ENCODE measurements at places on chromosomes 1 and 21. TPM values are rescaled to one million over a fixed set of nuclear protein-coding genes. Genes with fewer than 3 reads are reported as not detected.

- DNase-seq, result no peak
Observed at GRCh38 chr1:68131261-68131660, 80.8 kb upstream of the DIRAS3 start.

- no peak for DNase-seq
Observed at GRCh38 chr1:221910222-221910621, 168.3 kb upstream of the DUSP10 start.

GRCh38 chr1:147820761-147821297, 60.4 kb upstream of the GJA5 start:
- no peak for DNase-seq

DNA sequence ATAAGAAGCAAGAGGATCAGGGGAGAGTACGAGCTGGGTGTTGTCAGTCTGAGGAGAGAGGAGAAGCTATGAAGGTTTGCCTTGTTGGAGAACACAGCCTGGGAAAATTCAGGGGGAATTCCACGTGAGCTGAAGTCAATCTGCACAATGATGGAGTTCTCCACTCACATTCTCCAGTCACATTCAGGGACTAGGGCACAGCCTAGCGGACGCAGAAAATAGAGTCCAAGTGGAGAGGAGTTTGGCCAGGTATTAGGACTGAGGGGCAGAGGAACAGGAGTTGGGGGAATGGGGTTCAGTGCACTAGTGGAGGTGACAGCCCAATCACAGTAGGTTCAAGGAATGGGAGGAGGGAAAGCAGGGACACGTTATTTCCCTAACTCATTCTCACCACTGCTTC, 124.0 kb downstream of the KCNH1 start:
- DNase-seq, result no peak

GRCh38 chr1:236311040-236311439, 29.3 kb upstream of the ERO1B start:
- DNase-seq, result no peak

- DNase-seq, result no peak
Observed at GRCh38 chr1:228314658-228315483, 91.8 kb downstream of the TRIM11 start.

DNA sequence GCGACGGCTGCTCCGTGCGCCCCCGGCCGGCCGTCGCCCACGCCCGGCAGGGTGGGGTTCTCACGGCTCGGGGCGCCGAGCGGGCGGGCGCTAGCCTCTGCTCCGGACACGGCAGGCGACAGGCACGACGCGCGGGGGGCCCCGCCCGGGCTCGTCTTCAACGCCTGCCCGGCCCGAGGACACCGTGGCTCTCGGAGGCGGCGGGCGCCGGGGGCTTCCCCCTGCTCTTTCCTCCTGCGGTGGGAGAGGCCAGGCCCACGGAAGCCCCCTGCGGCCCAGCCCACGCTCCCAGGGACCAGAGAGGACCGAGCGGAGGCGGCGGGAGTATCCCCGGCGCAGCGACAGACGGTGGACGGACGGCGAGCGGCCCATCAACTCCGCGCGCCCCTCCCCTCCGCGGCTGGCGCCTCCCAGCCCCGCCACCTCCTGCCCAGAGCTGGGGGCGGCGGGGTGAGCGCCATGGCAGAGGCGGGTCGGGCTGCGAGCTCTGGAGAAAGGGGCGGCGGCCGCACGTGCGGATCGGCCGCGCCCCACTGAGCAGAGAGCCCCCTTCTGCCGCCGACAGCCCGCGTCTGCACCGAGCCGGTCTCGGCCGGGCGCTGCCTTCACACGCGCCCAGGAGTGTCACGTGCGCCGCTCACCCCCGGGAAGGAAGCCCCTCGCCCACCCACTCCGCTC, at the start of the genes SHE and TDRD10:
Gene SHE (minus strand): TSS at position 347 of the 678 bp plus-strand sequence. CDS start 386 bp downstream, outside the sequence.
Gene TDRD10 (plus strand): TSS at position 154 of the 678 bp plus-strand sequence. CDS start 4,685 bp downstream, outside the sequence.
- peak; percentile 63 for DNase-seq

- no peak for DNase-seq
Observed at GRCh38 chr21:42599962-42600361, 53.5 kb upstream of the PDE9A start.

DNA sequence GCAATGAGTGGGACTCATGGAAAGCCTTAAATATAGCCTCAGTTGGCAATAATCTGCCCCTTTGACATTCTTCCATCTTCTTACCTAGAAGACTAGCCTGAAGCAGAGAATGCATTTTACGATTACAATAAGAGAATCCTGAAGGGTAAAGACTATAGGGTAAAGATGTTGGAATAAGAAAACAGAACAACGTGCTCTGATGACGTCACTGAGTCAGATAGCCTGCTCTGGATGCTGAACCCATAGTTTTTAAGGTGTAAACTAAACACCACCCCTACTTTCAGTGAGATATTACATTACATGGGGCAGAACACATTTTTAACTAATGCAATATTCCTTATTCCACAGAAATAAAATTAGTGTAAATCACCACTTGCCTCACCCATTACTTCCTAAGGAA, 240.4 kb downstream of the KCNT2 start:
- no peak for DNase-seq

- DNase-seq, result no peak
Observed at GRCh38 chr1:201190624-201191051, at the start of gene IGFN1. IGFN1 (plus strand) TSS chr1:201190824; CDS start chr1:201193294, 2,470 bp downstream.

DNA sequence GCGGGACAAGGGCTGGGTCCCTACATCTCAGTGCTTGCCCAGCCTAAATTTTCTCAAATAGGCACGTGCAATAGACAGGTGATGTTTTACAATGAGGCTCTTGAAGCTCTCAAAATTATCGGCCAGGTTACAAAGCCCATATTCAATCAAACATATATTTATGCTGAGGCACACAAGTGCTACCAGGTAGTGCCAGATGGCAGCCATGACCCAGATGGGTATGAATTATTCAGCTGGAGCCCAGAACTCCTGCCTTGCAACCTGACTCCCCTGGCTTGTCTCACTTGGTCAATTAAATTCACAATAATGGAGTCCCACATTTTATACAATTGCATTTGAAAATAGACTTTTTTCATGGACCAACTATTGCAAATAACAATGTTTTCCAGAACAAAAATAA, 12.3 kb upstream of the ADAM30 start:
- no peak for DNase-seq

DNA sequence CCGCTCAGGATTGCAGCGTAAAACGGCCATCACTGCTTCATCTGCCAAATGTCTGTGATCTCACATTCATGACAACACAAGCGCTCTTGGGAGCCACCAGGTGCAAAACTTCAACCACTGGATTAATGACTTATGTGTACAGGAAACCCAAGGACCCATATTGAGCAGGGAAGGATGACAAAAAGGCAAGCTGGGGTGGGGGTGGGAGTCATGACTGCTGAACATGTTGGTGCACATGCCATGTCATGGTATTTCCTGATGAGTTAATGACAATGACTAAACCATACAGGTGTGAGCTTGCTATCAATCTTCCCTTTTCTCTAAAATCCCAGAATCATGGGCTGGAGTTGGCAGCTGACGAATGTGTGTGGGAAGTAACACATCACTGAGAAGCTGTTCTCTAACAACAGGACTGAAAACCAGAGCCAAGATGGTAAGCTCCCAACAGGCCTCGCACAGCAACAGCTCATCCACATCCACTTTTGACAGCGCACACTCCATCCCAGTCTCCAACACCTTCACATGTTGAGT, 3.1 kb upstream of the SH2D5 start:
- no peak for DNase-seq

GRCh38 chr21:39658066-39658465, 45.3 kb downstream of the B3GALT5 start:
- DNase-seq, result no peak

- DNase-seq, result peak; percentile 41
Observed at GRCh38 chr1:76901158-76901767, 34.0 kb downstream of the ST6GALNAC5 start.

GRCh38 chr1:30607723-30608122, 115.7 kb downstream of the MATN1 start:
- no peak for DNase-seq

DNA sequence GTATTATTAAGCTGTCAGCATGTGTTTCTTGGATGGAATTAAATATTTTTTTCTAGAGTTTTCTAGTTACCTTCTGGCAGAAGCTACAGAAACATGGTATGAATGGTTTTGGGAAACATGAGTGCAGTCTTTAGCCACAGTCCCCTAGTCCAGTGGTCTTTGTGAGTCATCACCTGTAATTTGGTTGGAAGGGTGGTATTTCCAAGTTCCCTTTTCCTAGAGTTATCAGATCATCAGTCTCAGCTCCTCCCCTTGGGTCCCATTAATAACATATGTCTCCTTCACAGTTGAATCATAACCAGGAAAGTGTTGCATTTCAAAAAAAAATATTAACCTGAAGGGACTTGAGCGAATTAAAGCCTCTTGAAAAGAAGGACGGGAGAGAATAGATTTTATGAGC, 27.0 kb downstream of the ELAVL4 start:
- no peak for DNase-seq

- DNase-seq, result no peak
Observed at GRCh38 chr1:230694991-230695390, 18.9 kb downstream of the AGT start.

DNA sequence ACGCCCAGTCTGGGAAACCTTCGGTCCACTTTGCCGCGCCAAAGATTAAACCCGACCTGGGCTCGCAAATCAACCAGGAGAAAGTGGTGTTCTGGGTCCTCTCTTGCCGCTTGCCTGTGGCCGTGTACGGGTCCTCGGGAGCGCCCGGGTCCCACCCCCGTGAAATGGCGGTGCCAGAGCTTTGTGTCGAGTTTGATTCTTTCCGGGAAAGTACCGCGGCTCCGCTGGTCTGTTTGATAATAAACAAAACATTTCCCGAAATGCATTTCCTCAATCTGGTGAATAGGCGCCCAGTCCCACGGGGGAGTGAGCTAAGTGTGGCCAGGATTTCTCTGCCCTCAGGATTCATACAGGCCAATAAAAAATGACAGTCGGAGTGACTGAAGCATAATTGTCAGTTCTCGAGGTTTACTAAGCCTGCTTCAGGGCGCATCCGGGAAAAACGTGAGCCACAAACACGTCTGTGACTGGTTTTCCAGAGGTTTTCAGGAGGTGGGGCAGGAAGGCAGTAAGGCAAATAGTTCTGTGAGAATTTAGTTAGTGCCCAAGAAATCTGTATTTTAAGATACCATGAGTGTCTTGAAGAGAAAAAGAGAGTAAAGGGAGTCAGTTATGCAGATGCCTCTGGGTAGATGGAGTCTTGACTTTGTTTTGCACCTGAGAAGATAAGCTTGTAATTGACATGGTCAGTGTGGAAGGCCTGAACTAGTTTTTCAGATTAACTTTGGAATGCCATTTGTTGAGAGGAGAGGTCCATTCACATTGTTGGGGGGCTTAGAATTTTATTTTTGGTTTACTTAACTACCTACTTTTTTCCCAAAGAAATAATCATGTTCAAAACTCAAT, 675 bp downstream of the IFNAR1 start:
- DNase-seq, result peak; percentile 76

DNA sequence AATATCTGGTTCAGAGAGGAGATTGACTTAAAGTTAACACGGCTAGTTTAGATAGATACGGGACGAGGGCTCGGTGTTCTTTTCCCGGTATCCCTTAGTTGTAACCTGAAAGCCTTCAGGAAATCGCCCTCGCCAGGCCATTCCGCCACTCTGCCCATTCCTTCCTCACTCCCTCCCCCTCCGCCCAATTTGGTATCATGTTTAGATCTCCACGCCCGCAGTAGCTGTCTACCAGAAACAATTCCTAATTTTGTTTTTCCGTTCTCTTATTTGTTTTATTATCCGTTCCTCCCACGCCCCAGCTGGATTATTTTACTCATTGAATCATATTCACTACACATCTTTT, 685 bp upstream of the VAMP4 start:
- DNase-seq, result no peak

ERICH3 gene
- not detected for total RNA-seq

SYT14 gene
- 0.18 TPM for total RNA-seq

APOBEC4 gene
- not detected for total RNA-seq

CTXND2 gene
- total RNA-seq, result not detected

KDF1 gene
- not detected for total RNA-seq

CLDN17 gene
- not detected for total RNA-seq

PAQR6 gene
- 1.6 TPM for total RNA-seq

C1orf21 gene
- total RNA-seq, result 8.5 TPM

TRIM63 gene
- total RNA-seq, result not detected

MUTYH gene
- total RNA-seq, result 14.3 TPM

HAX1 gene
- 78.4 TPM for total RNA-seq
